Endothelial cell (in vitro differentiated cells): ENCODE measurements at places on chromosomes 1 and 21.

DNA sequence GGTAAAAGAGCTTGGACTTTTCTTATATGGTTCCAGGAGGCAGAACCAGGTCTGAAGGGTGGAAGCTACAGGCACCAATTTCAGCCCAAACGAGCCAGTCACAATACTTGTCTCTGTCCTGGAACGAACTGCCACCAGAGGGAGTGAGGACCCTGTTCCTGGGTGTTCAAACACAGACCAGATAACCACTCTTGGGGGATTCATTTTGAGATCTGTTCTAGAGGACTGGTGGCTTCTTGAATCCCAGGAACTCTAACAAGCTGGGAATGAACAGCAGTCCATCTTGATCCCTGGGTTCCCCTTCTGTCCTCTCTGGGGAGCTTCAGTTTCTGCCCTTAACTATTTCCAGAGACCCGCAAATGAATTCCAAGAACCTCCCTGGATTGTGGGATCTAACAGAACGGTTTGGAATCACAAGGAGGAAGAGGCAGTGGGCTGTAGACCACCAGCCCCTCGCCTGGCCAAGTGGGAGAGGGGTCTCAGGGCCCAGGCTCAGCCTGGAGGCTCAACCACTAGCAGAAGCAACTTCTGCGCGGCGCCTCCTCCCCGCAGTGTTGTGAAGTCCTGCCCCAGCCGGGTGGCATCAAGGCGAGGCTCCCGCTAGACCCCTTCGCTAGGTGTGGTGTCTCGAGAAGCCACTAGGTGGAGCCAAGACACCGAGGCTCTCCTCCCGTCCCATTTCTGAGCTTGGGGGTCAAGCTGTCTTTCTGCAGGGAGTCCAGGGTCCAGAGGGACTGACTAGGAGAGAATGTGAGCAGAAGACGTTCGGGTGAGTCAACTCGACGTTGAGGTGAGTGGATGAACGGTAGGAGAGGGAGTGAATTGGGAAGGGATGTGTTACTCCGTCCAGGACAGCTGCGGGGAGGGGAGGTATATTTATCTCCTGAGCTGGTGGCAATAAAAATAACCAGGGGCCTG, 12.1 kb upstream of the NES start:
- peaks cover 19% of the 10 kb centered on the region for H3K27me3 ChIP-seq
- H3K36me3 ChIP-seq = peaks cover 8% of the 10 kb centered on the region
- no peak overlapping the region for H3K4me3 ChIP-seq
- no peak overlapping the region for H3K27ac ChIP-seq

DNA sequence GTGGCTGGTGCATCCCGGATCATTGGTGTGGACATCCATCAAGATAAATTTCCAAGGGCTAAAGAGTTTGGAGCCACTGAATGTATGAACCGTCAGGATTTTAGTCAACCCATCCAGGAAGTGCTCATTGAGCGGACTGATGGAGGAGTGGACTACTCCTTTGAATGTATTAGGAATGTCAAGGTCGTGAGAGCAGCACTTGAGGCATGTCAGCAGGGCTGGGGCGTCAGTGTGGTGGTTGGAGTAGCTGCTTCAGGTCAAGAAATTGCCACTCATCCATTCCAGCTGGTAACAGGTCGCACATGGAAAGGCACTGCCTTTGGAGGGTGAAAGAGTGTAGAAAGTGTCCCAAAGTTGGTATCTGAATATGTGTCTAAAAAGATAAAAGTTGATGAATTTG, 79.1 kb downstream of the FMN2 start:
- H3K36me3 ChIP-seq = no peaks in the 10 kb centered on the region
- no peaks in the 10 kb centered on the region for H3K4me1 ChIP-seq
- no peak for DNase-seq
- no peak overlapping the region for H3K27ac ChIP-seq
- no peak overlapping the region for H3K4me3 ChIP-seq

DNA sequence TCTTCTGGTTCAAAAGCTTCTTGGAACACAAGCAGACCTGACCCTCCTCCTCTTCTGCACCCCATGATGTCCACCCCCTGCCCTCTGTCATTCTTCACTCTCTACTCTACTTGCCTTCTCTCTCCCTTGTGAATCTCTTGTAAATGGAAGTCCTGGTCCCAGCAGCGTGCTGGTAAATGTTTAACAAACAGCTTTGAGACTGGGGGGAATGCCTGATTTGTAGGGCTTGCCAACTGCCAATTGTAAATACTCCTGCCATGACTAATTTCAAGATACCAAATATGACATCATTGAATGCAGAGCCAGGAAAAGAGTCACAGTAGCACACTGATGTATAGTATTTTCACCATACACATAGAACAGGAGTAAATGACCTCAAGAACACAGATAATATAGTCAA, 40.9 kb upstream of the LRRN2 start:
- DNase-seq = no peak
- H3K36me3 ChIP-seq = no peaks in the 10 kb centered on the region
- no peak overlapping the region for H3K27ac ChIP-seq
- no peak overlapping the region for H3K4me3 ChIP-seq
- peaks cover 12% of the 10 kb centered on the region for H3K4me1 ChIP-seq
- H3K27me3 ChIP-seq = peaks cover 5% of the 10 kb centered on the region

GRCh38 chr1:109078317-109078716, 2.5 kb upstream of the TAF13 start:
- no peak overlapping the region for H3K27ac ChIP-seq
- no peak overlapping the region for H3K4me3 ChIP-seq
- peaks cover 23% of the 10 kb centered on the region for H3K4me1 ChIP-seq
- H3K36me3 ChIP-seq = peaks cover 3% of the 10 kb centered on the region
- H3K27me3 ChIP-seq = peaks cover 8% of the 10 kb centered on the region

- H3K27ac ChIP-seq = no peak overlapping the region
- no peaks in the 10 kb centered on the region for H3K27me3 ChIP-seq
- DNase-seq = no peak
- H3K36me3 ChIP-seq = no peaks in the 10 kb centered on the region
Observed at GRCh38 chr1:235782601-235783000, 84.1 kb downstream of the LYST start.

- no peak overlapping the region for H3K4me3 ChIP-seq
- no peaks in the 10 kb centered on the region for H3K27me3 ChIP-seq
- no peaks in the 10 kb centered on the region for H3K36me3 ChIP-seq
- DNase-seq = no peak
- H3K27ac ChIP-seq = no peak overlapping the region
- H3K4me1 ChIP-seq = no peaks in the 10 kb centered on the region
Observed at GRCh38 chr1:198700396-198700795, 61.6 kb downstream of the PTPRC start.

- no peak for DNase-seq
- peaks cover 2% of the 10 kb centered on the region for H3K27me3 ChIP-seq
- no peak overlapping the region for H3K27ac ChIP-seq
- no peaks in the 10 kb centered on the region for H3K36me3 ChIP-seq
Observed at GRCh38 chr1:168031198-168031597, 94.3 kb upstream of the MPC2 start.

DNA sequence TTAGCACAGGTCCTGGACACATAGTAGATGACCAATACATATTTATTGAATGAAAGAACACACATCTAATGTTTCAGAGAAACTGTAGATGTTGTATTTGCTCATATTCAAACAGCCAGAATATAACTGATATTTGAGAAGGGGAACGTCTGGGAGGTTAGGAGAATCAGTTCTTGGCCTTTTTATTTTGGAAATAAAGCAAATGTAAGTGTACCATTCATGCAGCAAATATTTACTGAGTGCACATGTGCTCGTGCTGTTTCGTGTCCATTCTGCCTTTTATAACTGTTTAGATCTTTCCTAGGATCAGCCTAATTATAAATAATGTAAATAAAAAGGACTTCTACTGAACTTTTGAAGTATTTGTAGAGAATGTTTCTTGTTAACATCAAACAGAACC, 103.8 kb downstream of the GREM2 start:
- no peak for DNase-seq
- H3K27ac ChIP-seq = no peak overlapping the region
- H3K4me3 ChIP-seq = no peak overlapping the region
- no peaks in the 10 kb centered on the region for H3K4me1 ChIP-seq
- no peaks in the 10 kb centered on the region for H3K27me3 ChIP-seq
- no peaks in the 10 kb centered on the region for H3K36me3 ChIP-seq

- no peak for DNase-seq
- H3K36me3 ChIP-seq = peaks cover 5% of the 10 kb centered on the region
Observed at GRCh38 chr1:112464501-112464900, 44.3 kb upstream of the WNT2B start.

DNA sequence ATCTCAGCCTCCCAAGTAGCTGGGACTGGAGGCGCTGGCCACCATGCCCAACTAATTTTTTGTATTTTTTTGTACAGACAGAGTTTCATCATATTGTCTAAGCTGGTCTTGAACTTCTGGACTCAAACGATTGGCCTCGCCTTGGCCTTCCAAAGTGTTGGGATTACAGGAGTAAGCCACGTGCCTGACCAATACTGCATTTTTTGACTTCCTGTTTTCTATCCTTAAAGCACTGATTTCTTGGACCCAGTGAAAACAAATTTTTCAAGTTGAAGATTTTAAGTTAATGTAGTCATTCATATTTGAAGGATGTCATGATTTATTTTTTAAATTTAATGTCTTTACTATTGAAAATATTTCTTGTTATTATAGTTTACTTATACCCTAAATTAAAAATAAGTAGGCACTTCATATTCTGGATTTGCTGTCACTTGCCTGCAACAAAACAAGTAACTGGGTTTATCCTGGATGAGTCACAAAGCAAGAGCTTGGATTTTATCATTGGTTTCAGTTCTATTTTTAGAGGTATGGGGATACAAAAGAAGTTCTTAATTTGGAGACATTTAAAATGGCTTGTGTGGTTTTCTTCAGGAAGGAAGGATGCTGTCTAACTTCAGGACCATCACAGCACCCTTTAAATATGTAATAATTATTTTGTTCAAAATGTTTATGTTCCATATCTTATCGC, 2.2 kb upstream of the VPS45 start:
- H3K4me1 ChIP-seq = peaks cover 19% of the 10 kb centered on the region
- no peak overlapping the region for H3K4me3 ChIP-seq
- peaks cover 6% of the 10 kb centered on the region for H3K36me3 ChIP-seq

GRCh38 chr21:26124896-26125295, 45.7 kb downstream of the APP start:
- H3K36me3 ChIP-seq = peaks cover 14% of the 10 kb centered on the region
- H3K4me1 ChIP-seq = peaks cover 53% of the 10 kb centered on the region
- peak overlapping the region; percentile 33 for H3K27ac ChIP-seq
- H3K4me3 ChIP-seq = peak overlapping the region; percentile 52

DNA sequence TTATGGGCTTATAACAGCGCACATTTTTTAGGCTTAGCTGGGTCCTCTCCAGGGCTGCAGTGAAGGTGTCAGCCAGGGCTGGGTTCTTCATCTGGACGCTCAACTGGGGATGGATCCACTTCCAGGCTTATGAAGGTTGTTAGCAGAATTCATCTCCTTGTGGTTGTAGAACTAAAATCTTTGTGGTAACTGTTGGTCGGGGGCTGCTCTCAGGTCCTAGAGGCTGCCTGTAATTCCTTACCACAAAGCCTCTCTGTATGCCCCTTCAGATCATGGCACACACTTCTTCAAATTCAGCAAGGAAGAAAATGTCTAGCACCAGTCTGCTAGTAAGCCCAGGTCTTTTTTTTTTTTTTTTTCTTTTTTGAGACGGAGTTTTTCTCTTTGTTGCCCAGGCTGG, 40.9 kb upstream of the EPS8L3 start:
- H3K27ac ChIP-seq = peak overlapping the region; percentile 70
- H3K4me1 ChIP-seq = peaks cover 5% of the 10 kb centered on the region
- H3K36me3 ChIP-seq = no peaks in the 10 kb centered on the region

- peaks cover 4% of the 10 kb centered on the region for H3K36me3 ChIP-seq
- no peak for DNase-seq
- H3K4me1 ChIP-seq = peaks cover 2% of the 10 kb centered on the region
- H3K27me3 ChIP-seq = peaks cover 1% of the 10 kb centered on the region
- no peak overlapping the region for H3K4me3 ChIP-seq
Observed at GRCh38 chr1:39876144-39876543, 7.2 kb downstream of the TRIT1 start.

- peaks cover 15% of the 10 kb centered on the region for H3K4me1 ChIP-seq
- H3K36me3 ChIP-seq = no peaks in the 10 kb centered on the region
- H3K27me3 ChIP-seq = peaks cover 21% of the 10 kb centered on the region
- no peak overlapping the region for H3K4me3 ChIP-seq
- DNase-seq = no peak
Observed at GRCh38 chr1:18654599-18654998, 24.0 kb downstream of the PAX7 start.

GRCh38 chr21:29018540-29018939, 609 bp downstream of the RWDD2B start:
- peaks cover 2% of the 10 kb centered on the region for H3K27me3 ChIP-seq
- peaks cover 11% of the 10 kb centered on the region for H3K4me1 ChIP-seq
- H3K36me3 ChIP-seq = no peaks in the 10 kb centered on the region
- no peak overlapping the region for H3K27ac ChIP-seq
- peak overlapping the region; percentile 89 for H3K4me3 ChIP-seq

DNA sequence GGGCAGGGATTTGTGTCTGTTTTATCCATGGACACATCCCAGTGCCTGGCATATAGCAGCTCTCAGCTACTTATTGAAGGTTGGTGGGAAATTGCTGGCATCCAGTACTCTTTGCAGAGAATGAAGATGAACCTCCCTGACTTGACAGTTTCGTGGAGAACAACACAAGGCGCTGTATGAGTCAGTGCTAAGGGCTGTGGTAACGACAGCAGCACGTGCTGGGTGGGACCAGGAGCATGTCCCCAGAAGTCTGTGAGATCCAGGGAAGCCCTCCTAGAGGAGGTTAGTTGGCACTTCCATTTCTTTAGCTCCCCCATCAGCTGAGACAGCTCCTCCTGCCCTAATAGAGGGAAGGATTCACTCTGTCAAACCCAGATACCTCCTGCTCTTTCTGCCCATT, 25.9 kb upstream of the IL19 start:
- no peak overlapping the region for H3K27ac ChIP-seq
- H3K4me1 ChIP-seq = no peaks in the 10 kb centered on the region
- peaks cover 5% of the 10 kb centered on the region for H3K27me3 ChIP-seq
- no peak for DNase-seq
- H3K4me3 ChIP-seq = no peak overlapping the region

- no peak overlapping the region for H3K4me3 ChIP-seq
- H3K4me1 ChIP-seq = peaks cover 10% of the 10 kb centered on the region
- H3K36me3 ChIP-seq = peaks cover 5% of the 10 kb centered on the region
- H3K27ac ChIP-seq = no peak overlapping the region
Observed at GRCh38 chr1:175173531-175173930, 19.0 kb downstream of the KIAA0040 start.

- no peak overlapping the region for H3K27ac ChIP-seq
- no peak for DNase-seq
- peaks cover 10% of the 10 kb centered on the region for H3K4me1 ChIP-seq
- no peaks in the 10 kb centered on the region for H3K27me3 ChIP-seq
- H3K36me3 ChIP-seq = no peaks in the 10 kb centered on the region
Observed at GRCh38 chr1:119542492-119542946, 35.5 kb downstream of the HSD3B1 start.
